Spinal cord (tissue), 10 donors: ENCODE measurements at places on chromosomes 16 and 17. TPM values are rescaled to one million over a fixed set of nuclear protein-coding genes. Genes with fewer than 3 reads are reported as not detected.

FOXC2 gene
- total RNA-seq: 17.5 TPM

HCRT gene
- total RNA-seq: not detected

DNA sequence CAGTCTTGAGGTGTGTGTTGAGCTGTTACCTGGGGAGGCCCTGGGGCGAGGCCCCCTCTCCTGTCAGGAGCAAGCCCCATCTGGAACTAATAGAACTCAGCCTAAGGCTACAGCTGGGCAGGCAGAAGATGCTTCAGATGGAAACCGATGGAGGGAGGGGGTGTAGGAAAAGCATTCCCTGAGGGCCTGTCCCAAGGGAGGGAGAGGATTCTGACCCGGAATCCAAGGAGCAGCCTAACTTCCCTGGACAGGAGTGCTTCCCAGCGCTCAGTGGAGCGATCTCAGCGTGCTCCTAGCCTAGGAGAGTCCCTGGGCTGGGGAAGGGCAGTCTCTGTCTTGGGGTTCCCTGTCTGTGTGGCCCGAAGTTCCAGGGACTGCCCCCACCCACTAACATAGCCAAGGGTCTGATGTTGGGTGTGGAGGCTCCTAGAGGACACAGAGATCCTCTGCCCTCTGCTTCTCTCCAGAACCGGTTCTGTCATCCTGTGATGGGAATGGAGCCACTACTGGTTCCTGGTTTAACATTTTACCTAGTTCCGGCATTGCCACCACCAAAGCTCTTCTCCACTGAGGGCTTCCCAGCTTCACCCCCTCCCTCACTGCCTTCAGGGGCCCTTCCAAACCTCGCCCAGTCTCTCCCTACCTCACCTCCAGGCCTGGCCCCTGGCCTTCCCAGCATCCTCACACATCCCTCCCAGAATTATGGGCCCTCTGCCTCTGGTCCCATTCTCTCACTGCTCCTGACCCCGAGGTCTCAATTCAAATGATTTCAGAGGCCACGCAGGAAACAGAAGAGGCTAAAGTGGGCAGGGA lies 58.7 kb downstream of the RTN4RL1 start:
- no peak for DNase-seq

DNA sequence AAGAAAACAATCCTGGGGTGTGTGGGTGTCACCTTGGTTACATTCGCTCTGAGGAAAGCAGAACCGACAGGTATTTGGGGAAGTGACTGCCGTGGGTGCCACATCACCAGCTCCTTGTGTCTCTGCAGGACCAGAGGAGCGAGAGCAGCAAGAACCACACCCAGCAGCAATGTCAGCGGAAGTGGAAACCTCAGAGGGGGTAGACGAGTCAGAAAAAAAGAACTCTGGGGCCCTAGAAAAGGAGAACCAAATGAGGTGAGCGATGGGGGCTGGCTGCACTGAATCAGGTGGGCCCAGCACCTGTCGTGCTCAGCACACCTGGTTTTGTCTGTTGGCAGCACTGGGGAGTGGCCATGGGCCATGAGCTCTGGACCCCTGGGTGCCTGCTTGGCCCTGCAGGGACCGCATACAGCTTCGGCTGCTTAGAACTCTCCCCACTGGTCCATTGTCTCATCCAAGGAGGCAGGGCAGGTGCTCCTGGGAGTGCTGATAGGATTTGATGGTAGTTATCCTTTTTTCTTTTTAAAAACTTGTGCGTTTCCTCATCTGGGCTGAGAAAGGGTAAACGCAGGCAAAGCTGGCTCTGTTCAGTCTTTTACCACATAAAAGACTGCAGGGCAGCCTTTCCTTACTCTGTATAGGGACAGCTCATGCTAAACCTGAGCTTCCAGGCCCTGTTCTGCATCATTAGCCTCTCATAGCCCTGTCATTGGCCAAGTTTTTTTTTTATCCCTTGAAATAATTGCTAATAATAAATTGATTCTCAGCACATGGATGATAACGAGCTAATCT lies 29.4 kb downstream of the HMOX2 start:
- no peak for DNase-seq

- DNase-seq: no peak
Measured at GRCh38 chr17:73895157-73895556, 250.9 kb upstream of the SDK2 start.

DNA sequence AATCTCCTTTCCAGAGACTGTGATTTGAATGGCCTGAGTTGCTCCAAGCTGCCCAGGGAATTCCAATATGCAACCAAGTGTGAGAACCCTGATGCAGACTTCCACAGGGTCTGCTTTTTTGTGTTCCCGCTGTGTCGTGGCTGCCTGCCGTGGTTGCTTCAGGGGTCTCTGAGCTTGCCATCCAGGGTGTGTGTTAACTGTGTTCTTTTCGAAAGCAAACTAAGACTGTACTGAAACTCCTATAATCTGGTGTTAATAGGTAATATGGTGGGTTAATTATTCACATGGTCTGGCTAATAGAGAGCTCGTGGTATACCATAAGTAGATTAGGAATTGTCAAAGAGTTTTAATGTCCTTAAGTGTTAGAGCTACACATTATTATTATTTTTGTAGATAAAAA lies 20.7 kb downstream of the UBN1 start:
- no peak for DNase-seq

DNA sequence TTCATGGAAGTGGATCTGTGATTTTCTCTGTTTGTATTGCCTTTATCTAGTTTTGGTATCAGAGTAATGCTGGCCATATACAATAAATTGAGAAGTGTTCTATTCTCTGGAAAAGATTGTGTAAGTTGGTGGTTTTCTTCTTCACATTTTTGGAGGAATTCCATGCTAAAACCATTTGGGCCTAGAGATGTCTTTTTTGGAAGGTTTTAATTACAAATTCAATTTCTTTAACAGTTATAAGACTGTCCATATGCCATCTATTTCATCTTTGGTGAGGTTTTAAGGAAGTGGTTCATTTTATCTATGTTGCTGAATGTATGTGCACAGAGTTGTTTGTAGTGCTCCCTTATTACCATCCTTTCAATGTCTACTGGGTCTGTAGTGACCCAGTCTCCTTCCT lies 46.0 kb downstream of the CACNG1 start:
- no peak for DNase-seq
